Renal cortical epithelial cell (primary cell): ENCODE measurements at places on chromosomes 7 and 10. TPM values are rescaled to one million over a fixed set of nuclear protein-coding genes. Genes with fewer than 3 reads are reported as not detected.

- DNase-seq, result no peak
These were observed 10.1 kb downstream of the PAPOLB start for GRCh38 chr7:4851459-4852422.

MPP7 gene
- total RNA-seq, result 1.6 and 2.1 TPM in 2 replicates

- peak; percentile 80 for DNase-seq
These were observed 223.8 kb upstream of the CCDC6 start for GRCh38 chr10:60130130-60130579.

TECTB gene
- total RNA-seq, result not detected in 2 replicates

MYL10 gene
- not detected in 2 replicates for total RNA-seq

- peak; percentile 34 for DNase-seq
These were observed 150.5 kb upstream of the IGFBP3 start for GRCh38 chr7:46071601-46072000.

DNA sequence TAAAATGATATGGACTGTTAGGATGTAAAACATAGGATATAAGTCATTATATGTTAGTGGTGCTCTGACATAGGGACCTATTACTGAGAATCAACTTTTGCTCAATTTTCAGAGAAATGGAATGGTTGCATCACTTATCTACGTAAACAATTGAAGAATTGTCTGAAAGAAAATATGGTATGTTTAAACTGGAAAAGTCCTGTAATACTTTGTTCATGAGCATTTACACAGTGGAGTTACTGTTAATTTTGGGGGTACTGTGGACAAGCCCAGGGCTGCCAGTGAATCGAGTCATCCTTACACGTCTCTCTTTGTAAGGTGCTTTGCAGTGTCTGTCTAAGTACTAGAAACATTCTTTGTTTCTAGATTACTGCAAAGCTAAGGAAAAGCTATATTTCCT is 152.0 kb downstream of the ZNF22 start:
- DNase-seq, result no peak

DNA sequence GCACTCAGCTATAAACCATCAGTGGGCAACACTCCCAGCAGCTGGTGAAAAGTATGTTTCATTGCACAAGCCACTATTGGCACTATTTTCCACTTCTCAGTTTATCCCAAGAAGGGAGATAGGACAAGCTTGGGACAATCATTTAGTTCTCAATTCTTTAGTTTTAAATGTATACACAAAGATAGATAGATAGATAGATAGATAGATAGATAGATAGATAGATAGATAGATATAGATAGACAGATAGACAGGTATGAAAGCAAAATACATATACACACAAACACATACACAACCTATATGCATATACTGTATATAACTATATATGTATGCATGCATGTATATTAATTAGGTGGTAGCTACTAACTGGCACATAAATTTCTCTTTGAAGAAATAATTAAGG is 411.6 kb upstream of the KCND2 start:
- no peak for DNase-seq

DNA sequence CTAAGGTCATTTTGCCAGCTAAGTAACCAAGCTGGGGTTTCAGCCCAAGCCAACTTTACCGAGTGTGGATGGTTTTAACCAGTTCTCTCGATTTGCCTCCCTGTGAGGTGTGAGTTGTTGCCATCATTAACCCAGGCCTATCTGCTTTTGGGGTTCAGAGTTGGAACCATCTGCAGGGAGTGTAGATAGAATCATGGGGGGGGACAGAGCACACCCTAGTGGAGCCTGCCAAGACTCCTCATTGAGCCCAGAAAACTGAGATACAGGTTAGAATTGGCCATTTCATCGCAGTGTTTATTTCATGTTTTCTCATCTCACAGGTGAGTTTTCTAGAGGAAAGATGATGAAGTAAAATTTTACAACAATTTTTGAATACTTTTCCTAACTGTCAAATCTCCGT is 133.6 kb downstream of the SDK1 start:
- DNase-seq, result no peak

SUN3 gene
- total RNA-seq, result not detected in 2 replicates

DNA sequence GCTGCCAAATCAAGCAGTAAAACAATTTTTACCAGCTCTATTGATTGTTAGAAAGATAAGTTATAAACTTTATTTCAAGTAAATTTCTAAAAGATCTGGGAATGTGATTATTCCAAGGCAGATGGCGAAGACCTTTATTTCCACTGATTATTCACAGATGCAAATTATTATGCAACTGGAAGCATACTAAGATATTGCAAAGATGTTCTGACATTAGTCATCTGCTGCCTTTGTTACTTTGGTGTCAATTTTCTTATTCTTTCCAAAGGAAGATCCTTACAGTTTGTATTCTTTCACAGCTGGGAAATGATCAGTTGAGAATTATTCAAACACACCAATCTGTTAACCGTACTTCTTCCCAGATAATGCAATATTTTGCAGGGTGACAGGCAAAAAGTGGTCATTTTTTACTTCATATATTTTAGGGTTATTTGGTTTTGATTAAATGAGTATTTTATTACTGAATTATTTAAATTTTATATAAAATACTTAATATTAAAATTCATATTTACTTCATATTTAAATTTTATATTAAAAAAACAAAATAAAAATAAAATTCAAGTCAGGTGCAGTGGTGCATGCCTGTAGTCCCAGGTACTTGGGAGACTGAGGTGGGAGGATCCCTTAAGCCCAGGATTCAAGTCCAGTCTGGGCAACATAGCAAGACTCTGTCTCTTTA is 171.3 kb downstream of the FZD1 start:
- DNase-seq, result no peak

GIMAP5 gene
- total RNA-seq, result 0.20 and 0.35 TPM in 2 replicates

ADAM12 gene
- 19.4 and 26.2 TPM in 2 replicates for total RNA-seq

DNA sequence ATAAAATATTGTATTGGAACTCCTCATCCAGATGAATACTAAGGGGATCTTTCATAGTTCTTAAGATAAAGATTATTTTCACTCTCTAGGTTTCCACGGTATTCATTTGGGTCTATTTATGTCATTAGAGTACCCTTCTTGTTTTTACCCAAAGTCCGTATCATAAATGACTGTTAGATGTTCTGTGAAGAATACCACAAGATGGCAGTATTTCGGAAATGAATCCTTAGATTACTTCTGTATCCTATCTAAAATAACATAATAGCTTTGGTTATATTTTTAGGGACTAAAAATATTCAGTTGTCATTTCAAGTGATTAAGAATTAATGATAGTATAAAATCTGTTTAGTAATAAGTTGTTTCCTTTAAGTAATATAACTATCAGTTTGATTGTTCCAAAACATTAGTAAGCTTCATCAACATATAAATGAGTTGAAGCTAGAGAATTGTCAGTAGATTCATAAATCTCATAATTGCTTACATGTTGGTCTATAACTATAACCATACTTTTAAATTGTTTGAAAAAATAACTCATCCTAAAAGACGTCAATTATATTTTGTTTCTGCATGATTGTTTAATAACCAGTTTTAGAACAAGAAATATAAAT is 337.5 kb upstream of the KCND2 start:
- DNase-seq, result peak; percentile 57

DNAJC1 gene
- 61.6 and 74.7 TPM in 2 replicates for total RNA-seq

DNA sequence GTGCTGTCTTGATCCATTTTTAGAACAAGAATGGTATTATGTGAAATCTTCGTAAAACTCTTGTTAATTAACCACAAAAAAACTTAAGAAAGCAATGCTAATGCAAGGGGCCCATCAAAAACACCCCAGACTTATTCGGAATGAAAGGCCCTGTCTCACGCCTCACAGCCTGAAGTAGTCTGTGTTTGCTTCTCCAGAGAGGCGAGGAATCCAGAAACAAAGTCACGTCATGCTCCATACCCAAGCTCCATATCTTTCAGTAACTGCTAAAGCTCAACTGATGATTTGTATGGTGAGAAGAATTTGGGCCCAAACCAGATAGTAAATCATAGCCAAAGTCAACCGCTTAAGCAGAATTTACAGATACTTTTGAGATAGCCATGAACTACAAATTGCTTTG is 155.4 kb downstream of the ATE1 start:
- no peak for DNase-seq

DNA sequence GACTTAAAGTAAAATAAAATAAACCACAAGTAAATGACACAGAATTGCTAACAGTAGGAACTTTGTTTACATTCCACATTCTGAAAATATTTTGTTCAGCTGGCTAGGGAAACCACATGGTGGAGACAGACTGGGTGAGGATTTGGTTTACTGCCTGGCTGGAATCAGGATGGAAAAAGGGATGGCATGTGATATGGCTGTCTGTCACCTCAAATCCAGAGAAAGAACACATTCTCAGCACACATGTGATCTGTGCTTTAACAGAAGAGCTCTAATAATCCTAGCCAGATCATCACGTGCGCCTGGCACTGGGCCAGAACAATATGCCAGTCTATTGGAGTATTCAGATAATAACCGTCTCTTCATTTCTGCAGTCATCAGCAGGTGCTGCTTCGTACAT is 90.9 kb upstream of the PIP4K2A start:
- peak; percentile 84 for DNase-seq

GRCh38 chr10:132745971-132746370 is 40.0 kb downstream of the NKX6-2 start:
- no peak for DNase-seq

MRPL32 gene
- total RNA-seq, result 71.2 and 103 TPM in 2 replicates

GNA12 gene
- 11.5 and 37.7 TPM in 2 replicates for total RNA-seq

GRCh38 chr7:131839967-131840690 is 283.7 kb upstream of the PODXL start:
- no peak for DNase-seq

DNA sequence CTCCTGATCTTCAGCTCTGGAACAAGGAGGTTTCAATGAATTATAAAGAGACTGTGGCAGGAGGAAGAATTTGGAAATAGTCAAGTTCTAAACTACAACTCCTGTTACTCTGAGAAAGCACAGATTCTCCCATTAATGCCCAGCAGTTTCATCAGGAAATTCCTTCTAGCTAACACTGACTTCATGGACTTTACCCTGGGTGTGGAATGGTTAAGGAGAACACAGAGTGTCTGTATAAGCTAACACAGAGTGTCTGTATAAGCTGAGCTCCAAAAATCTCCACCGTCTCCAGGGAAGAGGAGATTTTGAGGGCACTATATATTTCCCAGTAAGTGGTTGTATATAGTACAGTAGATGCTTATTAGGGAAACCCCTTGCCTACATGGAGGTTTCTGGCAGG is 675.5 kb downstream of the XPNPEP1 start:
- peak; percentile 19 for DNase-seq

DNA sequence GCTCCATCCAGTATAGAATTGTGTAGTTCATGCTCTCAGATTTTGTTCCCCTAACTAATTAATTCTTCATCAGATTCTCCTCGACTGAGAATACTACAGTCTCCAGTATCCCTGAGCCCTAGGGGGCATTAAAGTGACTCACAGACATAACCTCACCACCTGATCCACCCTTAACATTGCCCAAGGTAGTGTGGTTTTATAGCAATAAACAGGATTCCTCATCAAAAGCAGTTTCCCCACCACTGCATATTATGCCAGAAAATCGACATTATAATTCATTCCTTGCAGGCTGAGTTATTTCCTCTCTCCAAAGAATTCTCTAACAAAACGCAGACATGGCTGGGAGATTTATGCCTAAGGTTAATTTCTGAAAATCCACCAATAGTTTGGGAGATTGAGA is 1402.5 kb upstream of the CELF2 start:
- DNase-seq, result peak; percentile 13

ADCYAP1R1 gene
- total RNA-seq, result not detected in 2 replicates

DNA sequence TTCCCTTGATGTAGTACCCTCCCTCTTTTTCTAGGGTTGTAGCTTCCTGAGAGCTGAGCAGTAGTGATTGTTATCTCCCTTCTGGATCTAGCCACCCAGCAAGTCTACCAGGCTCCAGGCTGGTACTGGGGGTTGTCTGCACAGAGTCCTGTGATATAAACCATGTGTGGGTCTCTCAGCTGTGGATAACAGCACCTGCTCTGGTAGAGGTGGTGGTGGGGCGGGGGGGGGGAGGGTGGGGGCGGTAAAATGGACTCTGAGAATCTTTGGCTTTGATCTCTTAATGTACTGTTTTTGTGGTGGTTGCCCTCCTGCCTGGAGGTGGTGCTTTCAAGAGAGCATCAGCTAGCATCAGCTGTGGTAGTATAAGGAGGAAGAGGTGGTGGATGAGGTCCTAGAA is 302.0 kb upstream of the CHRM2 start:
- no peak for DNase-seq

BNIP3 gene
- 141 and 278 TPM in 2 replicates for total RNA-seq

DNA sequence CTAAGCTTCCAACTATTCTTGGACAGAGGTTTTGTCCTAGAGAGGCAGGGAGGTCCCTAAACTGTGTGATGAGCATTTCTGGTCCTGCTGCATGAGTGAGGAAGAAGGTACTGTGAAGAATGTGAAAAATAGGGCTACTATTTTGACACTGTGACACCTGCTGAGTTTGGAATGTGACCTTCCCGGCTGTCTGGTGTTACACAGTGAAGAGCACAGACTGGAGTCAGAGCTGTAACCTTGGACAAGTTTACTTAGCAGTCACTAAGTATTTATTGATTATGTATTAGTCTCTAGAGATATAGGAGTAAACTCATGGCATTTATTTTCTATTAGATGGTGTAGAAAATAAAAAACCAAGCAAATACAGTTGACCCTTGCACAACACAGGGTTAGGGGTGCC is 12.3 kb downstream of the GOLGA7B start:
- DNase-seq, result no peak

DNA sequence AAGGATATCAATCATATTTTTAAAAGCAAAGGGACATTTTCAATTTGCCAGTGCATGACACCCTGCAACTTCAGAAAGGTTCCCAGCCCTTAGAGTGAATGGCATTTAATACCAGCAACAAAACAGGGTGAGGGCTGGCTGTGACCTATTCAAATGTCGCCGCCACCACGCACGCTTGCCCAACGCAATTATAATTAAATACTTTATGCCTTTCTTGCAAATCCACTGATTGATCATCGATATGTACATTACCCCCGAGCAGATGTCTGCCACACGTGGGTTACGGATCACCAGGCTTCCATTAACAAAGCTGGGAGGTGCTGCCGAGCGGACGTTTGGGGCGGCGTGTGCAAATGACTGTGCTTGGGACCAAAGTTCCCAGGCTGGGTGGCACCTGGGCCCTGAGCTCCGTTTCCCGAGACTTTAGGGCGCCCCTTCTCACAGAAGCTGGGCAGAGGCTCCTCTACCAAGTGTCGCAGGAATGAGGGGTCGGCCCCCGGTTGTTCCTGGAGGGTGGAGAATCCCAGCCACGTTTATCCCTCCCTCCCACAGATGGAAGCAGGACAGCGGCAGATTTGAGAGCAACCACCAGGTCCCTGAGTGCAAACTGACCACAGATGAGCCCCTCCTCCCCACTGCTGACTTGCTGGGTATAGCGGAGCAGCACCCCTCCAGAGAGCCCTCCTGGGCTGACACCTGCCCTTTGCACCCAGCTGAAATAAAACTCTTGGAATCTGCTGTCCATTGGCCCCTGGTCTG is 3.9 kb downstream of the FOXL3 start:
- DNase-seq, result no peak

SEMA3D gene
- 0.20 and 0.69 TPM in 2 replicates for total RNA-seq
